ENCODE measurements at places on chromosomes 11 and 22.
A peak's percentile ranks its signal among the peaks of the same experiment; 100 is the strongest.

DNA sequence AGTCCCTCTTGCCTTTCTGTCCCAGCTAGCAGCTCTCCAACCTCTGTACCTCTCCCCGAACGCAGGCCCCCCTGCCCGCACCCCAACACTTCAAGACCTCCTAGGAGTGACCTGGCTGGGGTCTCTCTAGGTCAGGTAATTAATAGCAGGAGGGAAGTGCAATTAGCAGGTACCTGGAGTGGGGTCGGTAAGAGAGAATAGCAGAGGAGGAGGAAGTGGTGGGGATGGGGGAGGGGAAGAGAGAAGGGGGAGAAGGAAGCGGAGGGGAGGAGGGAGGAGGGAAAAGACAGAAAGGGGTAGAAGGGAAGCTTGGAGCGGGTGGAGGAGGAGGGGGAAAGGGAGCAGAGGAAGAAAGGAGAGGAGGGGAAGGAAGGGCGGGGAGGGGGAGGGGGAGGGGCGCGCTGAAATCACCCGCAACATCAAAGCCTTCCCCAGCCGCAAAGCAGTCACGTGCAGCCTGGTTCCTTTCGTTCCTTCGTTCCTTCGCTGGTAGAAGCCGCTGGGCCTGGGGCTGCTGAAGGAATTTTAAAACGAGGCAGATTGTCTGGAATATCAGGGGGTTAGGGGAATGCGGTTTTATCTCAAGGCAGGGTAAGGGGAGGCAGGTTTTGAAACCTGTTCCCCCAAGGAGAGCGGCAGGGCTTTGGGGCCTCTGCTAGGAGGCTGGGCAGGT, 29.3 kb upstream of the TCF20 start:
- peak; percentile 21 for DNase-seq

GRCh38 chr11:68773521-68774193, 22.3 kb upstream of the TESMIN start:
- DNase-seq, result no peak

DNA sequence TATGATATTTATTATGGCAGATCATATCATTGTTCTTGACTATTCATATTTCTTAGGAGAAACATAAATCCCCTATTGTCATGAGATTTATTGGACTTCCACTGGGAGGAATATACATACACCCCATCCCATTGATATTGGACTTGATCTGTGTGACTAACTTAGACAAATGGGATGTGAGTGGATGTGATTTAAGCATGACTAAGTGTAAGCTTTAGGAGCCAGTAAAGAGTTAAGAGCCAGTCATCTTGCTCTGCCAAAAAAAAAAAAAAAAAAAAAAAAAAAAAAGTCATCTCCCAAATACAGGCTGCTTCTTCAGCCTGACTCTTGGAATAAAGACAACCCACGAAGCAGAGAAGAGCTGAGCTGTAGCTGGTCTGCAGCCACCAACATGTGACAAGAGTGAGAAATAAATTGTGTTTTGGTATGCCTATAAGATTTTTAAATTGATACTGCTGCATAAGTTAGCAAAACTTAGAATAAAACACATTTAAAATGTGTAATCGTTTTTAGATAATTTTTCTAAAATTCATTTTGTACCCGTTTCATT, 595.0 kb upstream of the LRRC4C start:
- no peak for DNase-seq

DNA sequence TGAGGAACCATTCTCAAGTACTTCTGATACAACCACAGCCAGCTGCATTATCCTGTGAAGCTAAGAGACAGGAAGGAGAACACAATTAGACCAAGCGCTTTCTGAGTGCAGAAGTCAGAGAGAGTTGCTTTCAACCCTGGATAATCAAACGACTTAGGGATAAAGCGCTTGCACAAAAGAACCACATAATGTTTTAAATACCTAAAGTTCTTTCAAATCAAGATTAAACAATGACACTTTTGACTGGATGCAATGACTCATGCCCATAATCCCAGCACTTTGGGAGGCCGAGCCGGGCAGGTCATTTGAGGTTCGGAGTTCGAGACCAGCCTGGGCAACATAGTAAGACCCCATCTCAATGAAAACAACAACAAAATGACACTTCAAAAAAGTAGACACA, 145.1 kb downstream of the SWAP70 start:
- no peak for DNase-seq

- DNase-seq, result no peak
These were observed 626.4 kb downstream of the BRD1 start for GRCh38 chr22:49201046-49201970.

- no peak for DNase-seq
These were observed 47.3 kb downstream of the NRXN2 start for GRCh38 chr11:64675450-64676260.

DNA sequence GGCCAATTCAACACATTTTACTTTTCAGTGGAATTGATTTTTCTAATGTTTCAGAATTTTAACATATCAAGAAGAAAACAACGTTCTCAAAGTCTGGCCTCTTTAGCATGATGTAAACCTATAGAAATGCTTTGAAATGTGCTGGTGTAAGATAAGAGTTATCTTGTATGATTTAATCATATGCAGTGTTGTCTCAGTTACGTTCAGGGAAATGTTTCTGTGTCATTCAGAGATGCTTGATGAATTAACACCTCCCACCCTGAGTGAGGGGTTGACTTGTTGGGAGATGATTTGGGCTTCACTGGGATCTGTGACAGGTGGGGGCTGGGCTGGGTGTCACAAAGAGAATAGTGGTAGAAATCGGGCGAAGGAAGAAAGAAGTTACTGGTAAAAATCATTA, 15.7 kb upstream of the MYO18B start:
- no peak for DNase-seq

- DNase-seq, result no peak
These were observed 23.4 kb upstream of the SMIM38 start for GRCh38 chr11:69132301-69132670.

DNA sequence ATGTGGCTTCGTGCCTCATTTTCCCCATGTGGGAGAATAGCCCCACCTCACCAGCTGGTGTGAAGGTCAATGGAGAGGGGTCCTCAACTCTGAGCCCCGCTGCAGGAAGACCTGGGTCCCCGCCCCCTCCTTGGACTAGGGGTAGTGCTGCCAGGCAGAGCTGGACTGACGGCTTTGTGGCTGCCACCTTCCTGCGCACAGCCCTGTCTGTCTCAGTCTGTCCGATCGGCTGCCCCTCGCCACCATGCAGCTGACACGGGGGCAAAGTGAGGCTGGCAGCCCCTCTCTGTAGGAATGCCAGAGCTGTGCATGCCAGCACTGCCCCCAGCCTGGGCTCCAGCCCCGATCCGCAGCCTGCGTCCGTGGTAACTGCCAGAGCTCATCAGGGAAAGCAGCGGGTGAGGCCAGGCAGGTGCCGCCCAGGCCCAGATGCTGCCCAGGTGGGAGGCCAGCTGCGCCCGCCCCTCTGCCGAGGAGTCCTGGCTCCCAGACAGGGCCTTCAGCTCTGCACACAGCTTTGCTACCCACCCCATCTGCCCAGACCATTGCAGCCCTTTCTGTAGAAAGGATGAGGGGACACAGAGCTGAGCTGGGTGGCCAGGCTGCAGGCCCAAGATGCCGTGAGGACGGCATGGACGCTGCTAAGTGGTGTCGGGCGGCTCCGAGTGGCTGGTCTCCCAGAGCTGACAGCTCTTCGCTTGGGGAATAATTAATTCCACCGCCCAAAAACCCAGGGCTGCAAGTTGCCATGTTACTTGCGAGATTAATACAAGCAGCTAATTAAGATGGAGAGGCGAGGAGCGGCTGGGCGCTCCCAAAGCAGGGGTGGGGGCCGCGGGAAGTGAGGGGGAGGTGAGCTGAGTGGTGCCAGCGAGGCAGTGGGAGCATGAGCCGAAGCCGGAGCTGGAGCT, 19.5 kb upstream of the FLRT1 start:
- DNase-seq, result no peak

- DNase-seq, result no peak
These were observed 18.2 kb upstream of the GRAMD4 start for GRCh38 chr22:46602025-46602424.

DNA sequence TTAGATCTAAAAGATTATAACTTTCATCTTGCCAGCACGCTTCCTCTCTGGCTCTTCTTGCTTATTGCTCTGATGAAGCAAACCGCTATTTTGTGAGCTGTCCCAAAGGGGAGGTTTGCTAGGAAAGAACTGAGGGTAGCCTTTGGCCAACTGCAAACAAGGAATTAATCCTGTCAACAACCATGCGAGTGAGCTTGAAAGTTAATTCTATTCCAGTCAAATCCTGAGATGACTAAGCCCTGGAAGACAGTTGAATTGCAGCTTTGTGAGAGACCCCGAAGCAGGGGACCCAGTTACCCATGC, 10.3 kb upstream of the RNF141 start:
- no peak for DNase-seq

- no peak for DNase-seq
These were observed 26.1 kb upstream of the RIC3 start for GRCh38 chr11:8194956-8195355.

DNA sequence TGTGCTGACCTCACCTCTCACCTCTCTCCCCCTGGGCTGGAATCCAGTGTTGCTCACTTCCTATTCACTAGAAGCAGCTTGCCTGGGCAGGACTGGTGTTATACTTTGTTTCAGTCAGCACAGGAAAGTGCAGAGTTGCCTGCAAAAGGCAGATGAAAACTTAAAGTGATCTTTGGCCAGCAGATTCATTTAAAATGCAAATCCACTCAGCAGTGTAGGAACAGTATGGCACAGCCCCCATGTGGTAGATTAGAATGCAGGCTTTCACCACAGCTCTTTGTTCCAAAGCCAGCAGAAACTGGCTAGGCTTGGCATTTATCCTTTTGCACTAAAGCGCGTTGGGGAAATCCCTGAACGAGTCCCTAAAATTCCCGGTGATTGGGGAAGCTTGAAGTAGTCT, 301.2 kb downstream of the OR4C45 start:
- DNase-seq, result no peak

All from stimulated activated CD8-positive, alpha-beta memory T cell treated with anti-CD3 and anti-CD28 coated beads, Interleukin-4, amount 100 ng/mL, for 4 hours (primary cell).